CD14-positive monocyte (primary cell): ENCODE measurements at places on chromosomes 7 and 10.
A peak's percentile ranks its signal among the peaks of the same experiment; 100 is the strongest.

- DNase-seq = no peak
Observed at GRCh38 chr7:26186364-26187311, 13.9 kb downstream of the HNRNPA2B1 start.

GRCh38 chr7:91264924-91265681 is 870 bp downstream of the FZD1 start:
- DNase-seq = peak; percentile 53

- DNase-seq = no peak
Observed at GRCh38 chr10:22156750-22157149, 61.1 kb downstream of the EBLN1 start.

DNA sequence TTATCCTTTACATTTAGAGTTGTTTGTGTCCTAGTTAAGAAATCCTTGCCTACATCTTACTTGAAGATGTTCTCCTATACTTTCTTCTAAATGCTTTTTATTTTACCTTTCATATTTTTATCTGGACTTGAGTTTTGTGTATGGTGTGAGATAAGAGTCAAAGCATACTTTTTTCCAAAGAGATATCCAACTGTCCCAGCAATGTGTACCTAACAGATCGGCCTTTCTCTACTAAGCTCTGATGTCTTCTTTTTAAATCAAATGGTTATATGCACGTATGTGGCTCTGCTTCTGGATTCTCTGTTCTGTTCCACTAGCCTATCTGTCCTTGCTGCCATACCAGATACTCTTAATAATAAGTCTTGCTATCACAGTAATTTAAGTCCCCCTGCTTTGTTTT is 7.2 kb downstream of the IKZF5 start:
- no peak for DNase-seq

DNA sequence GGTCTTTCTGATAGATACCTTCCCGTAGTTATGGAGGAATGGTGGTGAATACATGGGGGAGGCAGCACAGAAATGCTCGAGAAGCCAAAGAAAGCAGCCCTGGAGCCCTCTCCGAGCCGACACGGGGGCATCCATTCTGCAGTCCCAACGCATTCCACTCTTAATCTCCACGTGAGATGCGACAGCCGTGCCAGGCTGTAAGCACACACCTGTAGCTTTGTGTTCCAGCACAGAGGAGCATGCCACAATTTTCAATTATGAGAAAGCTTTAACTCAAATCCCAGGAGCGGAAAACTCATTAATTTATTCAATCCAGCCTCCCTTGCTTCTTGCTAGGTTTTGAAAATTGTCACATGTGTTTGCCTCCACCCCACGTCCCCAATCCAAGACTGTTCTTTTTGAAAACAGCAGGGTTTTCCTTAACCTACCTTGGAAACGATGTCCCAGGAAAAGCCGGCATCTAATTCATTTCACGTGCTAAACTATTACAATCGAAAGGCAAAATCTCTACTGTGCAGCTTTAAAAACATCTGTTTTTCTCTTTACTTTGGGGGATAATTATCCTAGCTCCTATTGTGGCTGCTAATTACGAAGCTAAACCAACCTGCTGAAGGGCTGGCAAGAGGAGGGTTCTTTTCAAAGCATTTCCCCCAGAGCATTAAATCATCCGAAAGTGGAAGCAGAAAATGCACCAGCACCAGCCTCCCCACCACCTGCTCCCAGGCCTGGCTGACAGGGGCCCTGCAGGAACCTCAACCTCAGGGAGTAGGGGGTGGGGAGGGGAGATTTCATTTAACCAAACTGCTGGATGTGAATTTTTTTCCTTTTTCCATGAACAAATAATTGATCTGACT is 56.0 kb upstream of the CHST15 start:
- no peak for DNase-seq

GRCh38 chr10:69653561-69653960 is 23.5 kb downstream of the FAM241B start:
- DNase-seq = no peak

GRCh38 chr10:118783776-118784545 is 29.2 kb upstream of the CACUL1 start:
- no peak for DNase-seq
